ENCODE measurements at places on chromosomes 7 and 10.

- no peak for DNase-seq
These were observed 250.7 kb upstream of the MYO3A start for GRCh38 chr10:25683344-25683743.

GRCh38 chr10:49177391-49178355, 10.5 kb downstream of the TMEM273 start:
- no peak for DNase-seq

GRCh38 chr7:143205560-143206293, 16.1 kb upstream of the TAS2R40 start:
- DNase-seq: no peak

DNA sequence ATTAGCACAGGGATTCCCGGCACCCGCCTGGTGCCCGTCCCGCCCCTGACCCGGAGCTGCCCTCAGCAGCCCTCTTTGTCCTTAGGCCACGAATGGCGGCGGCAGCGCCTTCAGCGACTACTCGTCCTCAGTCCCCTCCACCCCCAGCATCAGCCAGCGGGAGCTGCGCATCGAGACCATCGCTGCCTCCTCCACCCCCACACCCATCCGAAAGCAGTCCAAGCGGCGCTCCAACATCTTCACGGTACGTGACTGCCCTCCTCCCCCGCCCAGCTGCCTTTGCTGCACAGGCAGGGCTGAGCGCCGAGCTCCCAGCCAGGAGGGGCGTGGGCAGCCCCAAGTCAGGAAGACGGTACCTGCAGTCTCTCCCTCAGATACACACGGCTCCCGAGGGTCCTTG, 33.6 kb downstream of the AGAP3 start:
- no peak for DNase-seq

GRCh38 chr7:137935884-137936508, 65.9 kb downstream of the CREB3L2 start:
- DNase-seq: no peak

- DNase-seq: no peak
These were observed 134.2 kb downstream of the JMJD1C start for GRCh38 chr10:63331586-63331985.

- no peak for DNase-seq
These were observed 47.8 kb upstream of the CPN1 start for GRCh38 chr10:100129424-100129823.

GRCh38 chr10:84946904-84947303, 618.5 kb downstream of the CCSER2 start:
- no peak for DNase-seq

DNA sequence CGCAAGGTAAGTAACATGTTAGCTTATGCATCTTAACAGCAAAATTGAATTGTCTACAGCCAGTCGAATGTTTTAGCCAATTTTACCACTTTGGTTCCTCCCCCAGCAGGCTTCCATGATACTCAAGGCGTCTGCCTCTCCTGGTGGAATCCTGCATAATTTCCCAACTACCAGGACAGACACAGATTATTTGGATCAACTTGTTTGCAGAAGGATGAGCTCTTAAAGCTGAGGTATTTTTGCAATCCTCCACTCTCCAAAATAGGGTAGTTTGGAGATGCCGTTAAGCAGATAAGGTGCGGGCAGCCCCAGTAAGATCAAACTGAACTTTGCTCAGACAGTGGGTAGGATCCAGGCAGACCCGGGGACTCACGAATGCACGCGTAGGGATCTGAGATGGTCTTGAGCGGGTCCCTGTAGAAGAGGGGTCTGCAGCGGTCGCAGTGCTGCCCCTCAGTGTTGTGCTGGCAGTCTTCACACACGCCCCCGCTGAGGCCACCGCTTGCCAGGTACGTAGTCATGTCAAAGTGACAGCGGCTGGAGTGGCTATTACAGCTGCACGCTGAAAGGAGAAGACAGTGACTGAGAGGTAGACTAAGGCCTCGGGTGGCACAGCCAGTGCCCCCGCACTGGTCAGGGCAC, 27.4 kb downstream of the LAMB4 start:
- no peak for DNase-seq

DNA sequence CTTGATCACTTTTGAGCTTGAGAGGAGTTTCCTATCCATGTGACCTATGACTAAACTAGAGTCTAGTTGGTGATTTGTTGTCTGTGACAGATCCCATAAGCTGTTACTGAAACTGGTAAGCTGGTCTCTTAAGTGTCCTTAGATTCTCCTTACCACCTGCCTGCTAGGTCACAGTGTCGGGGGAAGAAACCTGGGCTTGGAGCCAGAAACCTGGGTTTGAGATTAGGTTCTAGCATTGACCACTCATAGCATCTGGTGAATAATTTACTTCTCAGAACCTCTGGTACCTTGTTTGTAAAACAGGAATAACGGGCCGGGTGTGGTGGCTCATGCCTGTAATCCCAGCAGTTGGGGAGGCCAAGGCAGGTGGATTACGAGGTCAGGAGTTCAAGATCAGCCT, 21.8 kb upstream of the ITPRID1 start:
- no peak for DNase-seq

DNA sequence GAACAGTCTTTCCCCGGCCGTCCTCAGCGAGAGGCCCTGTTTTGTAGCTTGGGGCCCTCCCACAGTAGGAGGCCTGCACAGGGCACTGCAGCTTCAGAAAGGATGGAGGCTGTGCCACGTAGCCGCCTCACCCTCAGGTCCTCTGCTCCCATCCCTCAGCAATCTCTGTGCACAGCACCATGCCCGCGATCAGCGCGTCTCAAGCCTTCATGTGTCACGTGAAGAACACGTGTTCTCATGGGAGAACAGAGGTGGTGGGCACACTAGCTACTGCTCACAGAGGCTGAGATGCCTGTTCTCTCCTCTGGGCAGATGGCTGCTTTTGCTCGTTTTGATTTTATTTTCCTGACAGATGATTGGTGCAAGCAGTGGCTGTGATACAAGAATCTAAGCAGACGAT, 8.5 kb upstream of the SHH start:
- no peak for DNase-seq

DNA sequence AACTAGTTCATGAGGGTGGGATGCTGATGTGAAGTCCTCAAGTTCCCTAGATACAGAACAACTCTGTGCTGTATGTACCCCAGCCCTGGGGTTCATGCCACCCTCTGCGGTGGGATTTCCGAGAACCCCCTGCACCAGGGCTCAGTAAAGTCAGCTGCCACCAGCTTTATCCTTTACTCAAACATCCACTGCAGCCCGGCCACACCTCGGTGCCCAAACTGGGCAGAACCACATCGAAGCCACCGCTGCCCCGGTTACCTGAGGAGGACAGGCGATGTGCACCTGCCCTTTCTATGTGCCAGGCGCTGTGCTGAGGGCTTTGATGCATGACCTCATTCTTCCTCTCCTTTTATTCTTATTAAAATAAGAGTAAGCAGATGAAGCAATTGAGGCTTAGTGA, 9.9 kb upstream of the CALML5 start:
- DNase-seq: no peak

- DNase-seq: no peak
These were observed 105.2 kb upstream of the IMMP2L start for GRCh38 chr7:111667488-111667887.

DNA sequence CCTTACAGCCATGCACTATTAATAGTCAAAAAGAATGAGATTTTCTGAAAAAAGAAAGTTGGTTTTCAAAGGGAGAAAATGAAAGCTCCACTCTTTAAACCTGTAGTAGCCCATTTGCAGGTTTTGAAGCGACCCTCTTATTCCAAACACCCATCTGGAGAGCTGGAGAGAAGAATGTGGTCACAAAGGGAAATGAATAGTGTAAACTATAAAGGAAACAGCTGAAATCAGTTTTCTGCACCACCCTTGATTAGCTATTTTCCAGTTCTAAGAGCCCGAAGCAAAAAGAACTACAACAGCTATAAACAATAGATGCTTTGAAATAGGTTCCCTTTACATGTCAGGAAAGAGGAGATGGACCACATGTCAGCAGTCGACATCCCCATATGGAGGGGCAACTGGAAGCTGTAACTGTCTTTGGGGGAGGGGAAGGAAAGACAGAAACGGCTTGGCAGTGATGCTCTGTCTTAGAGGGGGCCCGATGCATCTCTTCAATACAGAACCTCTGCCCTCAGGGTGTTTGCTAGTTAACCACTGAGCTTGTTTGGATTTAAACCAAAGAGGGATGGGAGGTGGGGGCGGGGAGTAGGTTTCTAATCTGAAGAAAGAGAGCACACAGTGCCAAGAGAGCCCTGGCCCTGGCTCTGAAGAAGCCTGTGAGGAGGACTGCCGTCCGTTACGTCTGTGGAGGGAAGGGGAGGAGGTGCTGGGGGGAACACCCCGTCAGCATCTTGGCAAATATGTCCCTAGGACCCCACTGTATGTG, 55.3 kb downstream of the CPVL start:
- no peak for DNase-seq

GRCh38 chr10:108132303-108132702, 967.8 kb upstream of the SORCS1 start:
- no peak for DNase-seq

- DNase-seq: no peak
These were observed 13.0 kb downstream of the OR9A2 start for GRCh38 chr7:143013893-143014292.

GRCh38 chr7:64046041-64046389, 781 bp downstream of the ZNF727 start:
- no peak for DNase-seq

GRCh38 chr10:123117644-123118417, 17.9 kb upstream of the HMX3 start:
- DNase-seq: no peak

DNA sequence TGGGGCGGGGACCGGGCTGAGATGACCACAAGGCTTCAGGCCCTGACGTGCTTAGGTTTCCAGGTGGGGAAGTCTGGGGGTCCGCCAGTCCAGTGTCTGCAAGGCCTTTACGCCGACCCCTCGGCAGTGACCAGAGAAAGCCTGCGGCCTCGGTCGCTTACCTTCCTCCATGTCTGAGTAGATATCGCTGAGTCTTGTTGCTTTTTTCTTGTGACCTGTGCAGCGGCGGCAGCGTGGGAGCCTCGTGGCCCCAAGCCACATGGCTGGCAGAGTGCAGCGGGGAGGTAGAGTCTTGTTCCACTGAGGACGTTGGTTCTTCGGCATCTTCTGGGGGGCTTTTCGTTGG, 329 bp downstream of the NOLC1 start:
- DNase-seq: no peak

- no peak for DNase-seq
These were observed 2.2 kb upstream of the C10orf95 start for GRCh38 chr10:102453502-102453901.

- DNase-seq: no peak
These were observed 70.2 kb upstream of the ITGA8 start for GRCh38 chr10:15789793-15790525.

GRCh38 chr7:52260046-52260665, 775.3 kb upstream of the POM121L12 start:
- DNase-seq: no peak

GRCh38 chr7:149624006-149624405, 126.4 kb upstream of the ZNF746 start:
- peak; percentile 8 for DNase-seq

- no peak for DNase-seq
These were observed 32.5 kb upstream of the KNDC1 start for GRCh38 chr10:133127291-133128125.

DNA sequence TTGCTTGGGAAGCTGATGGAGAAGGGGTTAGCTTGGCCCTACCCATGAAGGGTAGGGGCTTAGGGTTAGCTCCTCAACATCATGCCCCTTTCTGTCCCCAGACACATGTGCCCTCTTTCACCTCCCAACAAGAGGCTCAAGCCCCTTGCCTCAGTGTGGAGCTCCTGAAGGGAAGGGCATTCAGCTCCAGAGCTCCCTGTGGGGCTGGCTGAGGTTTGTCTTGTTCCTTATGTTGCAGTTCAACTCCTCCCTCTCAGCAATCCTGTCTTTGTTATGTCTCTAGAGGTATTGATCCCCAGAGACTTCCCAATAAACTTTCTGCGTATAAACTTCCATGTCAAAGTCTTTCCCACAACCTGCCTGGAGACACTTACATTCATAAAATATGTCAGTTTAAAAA, 252.2 kb upstream of the SP4 start:
- DNase-seq: no peak

DNA sequence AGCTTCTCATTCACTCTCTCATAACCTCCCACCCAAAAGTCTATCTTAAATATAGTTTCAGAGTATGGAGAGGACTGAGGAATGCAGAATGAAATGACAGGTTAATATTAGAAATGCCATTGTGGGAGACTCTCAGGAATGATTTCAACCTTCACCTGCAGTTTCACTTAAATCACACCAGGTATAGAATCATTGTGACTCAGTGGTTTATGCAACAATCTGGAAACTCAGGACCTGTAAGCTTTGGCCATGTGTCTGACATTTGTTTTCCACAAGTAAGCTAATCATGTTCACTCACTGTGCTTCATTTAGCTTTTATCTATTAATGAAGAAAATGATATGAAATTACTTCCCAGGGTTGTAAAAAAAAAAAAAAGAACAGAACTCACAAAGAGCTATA, 8.7 kb upstream of the PTPN12 start:
- DNase-seq: no peak

DNA sequence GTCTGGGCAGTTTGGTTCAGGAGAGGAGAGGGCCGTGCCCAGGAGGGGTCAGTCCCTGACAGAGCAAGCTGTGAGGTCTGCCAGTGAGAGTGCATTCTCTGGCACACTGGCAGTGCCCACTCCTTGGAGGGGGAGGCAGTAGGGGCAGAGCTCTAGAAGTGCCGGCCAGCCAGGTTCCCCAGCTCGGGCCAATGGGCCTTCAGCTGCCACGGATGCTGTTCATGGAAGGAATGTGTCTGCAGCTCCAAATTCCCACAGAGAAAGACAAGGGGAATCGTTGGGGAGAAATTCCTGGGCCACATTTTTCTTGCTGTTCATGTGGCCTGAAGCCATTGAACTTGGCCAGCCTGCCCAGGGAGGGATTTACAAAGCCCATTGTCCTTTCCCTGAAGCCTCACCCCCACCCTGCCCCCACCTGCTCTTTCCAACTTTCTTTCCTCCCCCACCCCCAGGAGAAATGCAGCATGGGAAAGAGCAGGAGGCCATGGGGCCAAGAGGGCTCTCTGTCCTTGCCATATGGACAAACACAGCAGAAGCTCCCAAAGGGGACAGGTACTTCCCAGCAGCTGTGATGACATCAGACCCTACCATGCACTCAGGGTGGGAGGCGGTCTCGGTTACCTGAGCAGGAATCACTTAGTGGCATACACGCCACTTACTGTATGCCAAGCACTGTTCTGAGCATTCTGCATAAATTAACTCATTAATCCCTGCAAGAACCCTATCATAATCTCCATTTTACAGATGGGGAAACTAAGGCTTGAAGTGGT, 70.7 kb downstream of the ARHGAP22 start:
- no peak for DNase-seq

DNA sequence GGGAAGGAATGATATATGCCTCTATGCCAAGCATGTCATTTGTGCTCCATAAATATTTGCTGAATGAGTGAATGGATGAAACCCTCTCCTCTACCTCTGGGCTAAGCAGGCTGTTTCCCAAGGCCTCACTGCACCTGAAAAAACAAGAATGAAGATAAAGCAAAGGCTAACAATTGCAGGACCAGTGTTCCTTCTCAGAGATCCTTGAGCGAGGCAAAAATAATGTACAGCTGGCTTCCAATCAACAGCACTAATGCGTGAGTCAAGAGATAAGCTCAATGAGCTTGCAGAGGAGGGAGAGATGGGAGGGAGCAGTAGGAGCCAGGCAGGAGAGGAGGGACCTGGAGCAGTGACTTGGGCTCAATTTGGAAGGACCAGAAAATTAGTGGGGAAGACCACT, 144.5 kb upstream of the NFE2L3 start:
- DNase-seq: no peak

- DNase-seq: no peak
These were observed 179.8 kb upstream of the CSTF2T start for GRCh38 chr10:51879238-51879637.

GRCh38 chr7:47746468-47746867, 164.6 kb upstream of the TNS3 start:
- no peak for DNase-seq

GRCh38 chr10:84179059-84179710, 5.6 kb downstream of the GPR15LG start:
- DNase-seq: no peak

All from activated T-helper 1 cell treated with anti-CD3 and anti-CD28 coated beads, Interleukin-2, amount 50 U/mL, for 16 hours (primary cell).